Cerebellum (tissue), 4 donors: ENCODE measurements at places on chromosomes 4 and X.

- no peak for DNase-seq
Observed at GRCh38 chr4:39970671-39971640, 6.8 kb downstream of the PDS5A start.

GRCh38 chr4:77072195-77072753, 3.5 kb downstream of the CCNI start:
- no peak for DNase-seq

DNA sequence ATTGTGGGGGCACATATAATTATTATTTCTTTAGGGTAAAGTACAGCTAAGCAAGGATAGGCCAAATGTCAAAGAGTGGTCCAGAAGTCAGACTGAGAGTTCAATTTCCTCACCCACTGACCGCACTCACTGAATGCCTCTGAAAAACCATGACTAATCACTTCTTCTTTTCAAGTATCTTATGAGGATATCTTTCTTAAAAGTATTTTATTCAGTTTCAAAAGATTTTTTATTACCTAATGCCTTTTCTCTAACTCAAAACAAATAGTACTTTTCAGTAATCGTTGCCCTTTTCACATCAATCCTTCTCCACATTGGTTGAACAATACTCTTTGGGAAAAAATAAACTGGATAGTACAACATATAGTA, 61.7 kb upstream of the CAMK2D start:
- DNase-seq = no peak

- no peak for DNase-seq
Observed at GRCh38 chr4:38181286-38181685, 221.1 kb downstream of the PTTG2 start.

GRCh38 chr4:22522206-22522605, 6.3 kb upstream of the ADGRA3 start:
- DNase-seq = no peak

DNA sequence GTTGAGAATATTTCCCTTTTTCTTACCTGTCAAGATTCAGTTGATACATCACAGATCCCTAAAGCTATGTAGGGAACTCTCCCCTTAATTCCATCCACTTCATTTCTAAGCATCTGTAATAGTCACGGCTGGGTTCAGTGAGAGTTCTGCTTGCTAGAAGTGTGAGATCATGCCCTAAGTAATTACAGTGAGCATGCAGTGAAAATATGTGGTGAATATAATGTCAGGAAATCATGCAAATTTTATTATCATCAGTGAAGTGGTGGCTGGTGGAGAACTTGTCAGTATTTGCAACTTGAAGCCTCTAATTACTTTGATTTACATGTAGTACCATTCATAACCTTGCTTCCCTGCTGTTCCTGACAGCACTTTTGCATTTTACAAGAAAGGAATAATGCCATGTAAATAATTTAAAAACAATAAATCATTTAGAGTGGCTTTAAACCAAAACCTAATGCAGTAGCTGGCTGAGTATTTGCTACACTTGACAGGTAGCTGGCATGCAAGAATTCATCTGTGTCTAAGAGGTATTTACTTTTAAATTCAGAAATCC, 28.3 kb upstream of the CFAP299 start:
- DNase-seq = no peak

GRCh38 chr4:155085843-155086530, 122.4 kb upstream of the NPY2R start:
- no peak for DNase-seq

- DNase-seq = no peak
Observed at GRCh38 chrX:8433109-8434062, 31.2 kb upstream of the VCX3B start.
